Thoracic aorta (tissue), 2 donors: ENCODE measurements at places on chromosomes 5 and 9.

DNA sequence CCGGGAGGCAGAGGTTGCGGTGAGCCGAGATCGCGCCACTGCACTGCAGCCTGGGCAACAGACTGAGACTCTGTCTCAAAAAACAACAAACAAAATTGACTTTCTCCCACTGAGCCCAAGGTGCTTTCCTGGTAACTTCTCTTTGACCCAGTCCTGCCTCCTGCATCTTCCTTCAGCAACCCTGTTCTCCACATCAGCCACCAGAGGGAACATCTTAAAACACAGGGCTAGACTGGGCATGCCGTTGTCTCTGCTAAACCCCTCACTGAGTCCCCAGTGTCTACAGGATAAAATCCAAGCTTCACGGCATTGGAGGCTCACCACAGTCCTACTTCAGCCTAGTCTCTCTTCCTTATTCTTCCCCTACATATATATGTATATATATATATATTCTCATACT is 39.8 kb upstream of the KCNMB1 start:
- DNase-seq: no peak

- no peak for DNase-seq
Observed at GRCh38 chr9:21611891-21612290, 129.8 kb upstream of the IFNE start.

GRCh38 chr5:17317473-17317872 is 100.0 kb downstream of the BASP1 start:
- DNase-seq: no peak

GRCh38 chr9:128106940-128107467 is 20.5 kb downstream of the PTGES2 start:
- DNase-seq: no peak

DNA sequence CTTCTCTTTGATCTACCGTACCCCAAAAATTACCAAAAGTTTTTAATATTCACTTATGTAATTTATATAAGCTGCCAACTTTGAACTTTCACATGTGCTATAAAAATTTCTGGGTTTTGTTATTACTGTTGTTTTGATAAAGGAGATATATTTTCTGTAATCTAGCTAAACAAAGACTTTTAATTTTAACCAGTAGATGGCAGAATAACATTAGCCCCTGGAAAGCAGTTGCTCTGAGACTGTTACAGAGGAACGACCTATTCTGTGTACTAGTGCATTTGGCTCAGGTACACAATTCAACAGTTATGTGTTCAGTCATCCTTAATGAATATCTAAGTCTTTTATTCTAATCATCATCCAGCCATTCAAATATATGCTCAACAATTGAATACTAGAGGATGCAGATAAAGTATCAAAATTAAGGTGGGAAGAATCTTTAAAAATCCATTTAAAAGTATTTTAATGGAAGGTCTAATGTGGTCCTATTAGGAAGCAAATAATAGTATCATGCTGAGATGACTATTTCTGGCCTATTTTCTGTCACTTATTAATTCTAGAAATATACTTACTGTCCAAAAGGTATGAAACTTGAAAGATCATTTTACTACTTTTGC is 8.6 kb downstream of the KLHL9 start:
- no peak for DNase-seq

- no peak for DNase-seq
Observed at GRCh38 chr5:168753691-168754254, 174.6 kb upstream of the PANK3 start.

- no peak for DNase-seq
Observed at GRCh38 chr9:33249087-33249658, 9.2 kb downstream of the SPINK4 start.

DNA sequence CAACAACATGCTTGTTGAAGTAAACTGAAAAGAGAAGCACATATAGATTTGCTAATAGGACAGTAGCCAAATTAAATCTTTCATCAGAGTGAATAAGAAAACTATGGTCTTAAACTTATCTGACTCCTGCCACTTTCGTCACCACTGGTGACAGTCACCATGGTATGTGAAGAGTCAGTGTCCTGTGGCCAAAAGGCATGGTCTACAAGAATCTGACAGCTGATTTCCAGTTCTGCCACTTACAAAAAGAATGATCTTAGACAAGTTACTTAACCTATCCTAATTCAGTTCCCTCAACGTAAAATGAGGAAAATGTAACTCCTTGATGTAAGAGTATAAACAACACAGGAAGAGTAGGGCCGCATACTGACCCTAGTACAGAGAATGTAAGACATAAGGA is 102.0 kb downstream of the LPAR1 start:
- no peak for DNase-seq

DNA sequence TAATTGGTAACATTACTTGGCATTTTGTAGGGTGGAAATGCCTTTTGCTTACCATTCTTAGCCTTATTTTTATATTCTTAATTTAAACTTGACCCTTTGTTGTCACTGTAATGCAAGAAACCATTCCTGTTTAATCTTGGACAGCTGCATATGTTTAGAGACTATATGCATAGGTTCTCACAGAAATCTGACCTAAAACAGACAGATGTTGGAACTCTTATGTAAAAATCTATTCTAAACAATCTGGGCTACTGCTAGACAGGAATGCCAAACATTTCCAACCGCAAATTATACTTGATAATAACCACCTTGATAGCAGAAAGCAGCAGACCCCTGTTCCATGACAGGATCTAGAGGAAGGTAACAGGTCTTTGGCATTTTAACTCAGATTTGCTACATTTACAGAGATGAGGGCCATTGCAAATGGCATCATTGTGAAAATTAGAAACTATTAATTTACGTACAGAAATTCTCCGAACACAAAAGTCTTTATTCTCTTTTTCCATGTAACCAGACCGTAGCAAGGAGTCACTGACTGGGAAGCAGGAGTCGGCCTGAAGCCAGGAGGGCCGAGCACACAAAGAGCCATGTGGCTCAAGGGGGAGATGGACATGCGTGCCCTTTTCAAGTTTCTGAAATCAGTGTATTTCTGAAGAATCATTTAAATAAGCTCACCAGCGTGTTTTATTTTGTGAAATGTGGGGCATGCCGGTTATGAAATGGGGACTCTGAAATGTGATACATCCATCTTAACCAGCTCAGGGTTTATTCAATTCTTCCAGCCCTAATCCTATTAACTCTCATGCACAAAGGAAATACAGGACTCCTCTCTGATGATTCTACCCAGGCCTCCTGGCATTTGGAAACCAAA is 139.3 kb downstream of the AOPEP start:
- DNase-seq: no peak

DNA sequence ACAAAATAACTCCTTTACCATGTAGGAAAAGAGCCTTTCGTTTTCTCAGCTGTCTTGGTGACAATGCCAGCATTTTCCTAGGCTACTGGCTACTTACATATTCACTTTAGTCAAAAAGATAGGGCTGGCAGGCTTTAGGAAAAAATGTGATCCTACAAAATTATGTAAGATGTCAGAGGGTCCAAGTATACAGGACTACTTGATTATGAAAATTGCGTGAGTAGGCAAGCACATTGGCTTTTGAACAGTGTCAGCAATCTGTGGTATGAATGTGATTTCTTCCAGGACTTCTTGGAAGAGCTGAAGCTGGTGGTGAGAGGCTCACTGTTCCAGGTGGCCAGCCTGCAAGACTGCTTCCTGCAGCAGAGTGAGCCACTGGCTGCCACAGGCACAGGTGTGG is 22.8 kb downstream of the THBS4 start:
- DNase-seq: no peak

- no peak for DNase-seq
Observed at GRCh38 chr9:80501635-80502034, 929.9 kb downstream of the TLE4 start.

GRCh38 chr9:87086221-87086818 is 139.0 kb upstream of the GAS1 start:
- no peak for DNase-seq

- DNase-seq: no peak
Observed at GRCh38 chr9:124003636-124004349, 7.8 kb upstream of the LHX2 start.

GRCh38 chr5:75363111-75363510 is 26.1 kb downstream of the HMGCR start:
- DNase-seq: no peak

DNA sequence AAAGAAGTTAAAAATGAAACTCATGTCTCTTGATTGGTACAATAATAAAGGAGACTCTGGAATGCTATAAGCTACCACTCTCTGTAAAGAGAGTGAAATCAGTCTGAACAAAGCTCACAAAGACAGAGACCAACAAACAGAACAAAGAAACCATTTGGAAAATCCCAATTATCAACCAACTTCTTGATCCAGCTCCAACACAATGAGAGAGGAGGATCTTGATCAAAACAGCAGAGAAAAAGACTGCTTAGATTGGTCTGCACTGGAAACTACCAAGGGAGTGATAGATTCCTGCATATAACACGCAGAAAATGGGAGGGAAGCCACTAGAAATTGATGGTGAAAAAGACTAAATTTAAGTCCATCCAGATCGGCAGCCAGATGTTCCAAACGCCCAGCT is 23.1 kb upstream of the RNF38 start:
- no peak for DNase-seq

- no peak for DNase-seq
Observed at GRCh38 chr9:72274916-72275315, 90.1 kb downstream of the ZFAND5 start.

DNA sequence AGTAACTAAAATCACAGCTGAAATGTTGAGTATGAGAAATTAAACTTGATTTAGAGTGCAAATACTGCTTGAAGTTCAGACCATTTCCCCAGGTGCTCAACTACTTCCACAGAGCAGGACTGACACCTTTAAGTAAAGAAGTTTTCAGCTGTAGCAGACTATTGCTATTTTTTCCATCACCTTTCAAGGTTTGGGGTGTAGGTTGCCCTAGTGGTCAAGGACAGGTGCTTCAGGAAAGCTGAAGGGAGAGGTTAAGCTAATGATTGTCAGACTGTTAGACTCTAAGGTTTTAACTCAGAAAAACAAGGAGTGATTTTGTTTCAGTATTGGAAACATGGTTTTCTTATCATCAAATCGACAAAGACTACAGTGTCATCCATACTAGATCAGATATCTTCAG is 162.1 kb downstream of the CCDC192 start:
- no peak for DNase-seq

GRCh38 chr5:62002436-62002835 is 303.6 kb upstream of the KIF2A start:
- no peak for DNase-seq

DNA sequence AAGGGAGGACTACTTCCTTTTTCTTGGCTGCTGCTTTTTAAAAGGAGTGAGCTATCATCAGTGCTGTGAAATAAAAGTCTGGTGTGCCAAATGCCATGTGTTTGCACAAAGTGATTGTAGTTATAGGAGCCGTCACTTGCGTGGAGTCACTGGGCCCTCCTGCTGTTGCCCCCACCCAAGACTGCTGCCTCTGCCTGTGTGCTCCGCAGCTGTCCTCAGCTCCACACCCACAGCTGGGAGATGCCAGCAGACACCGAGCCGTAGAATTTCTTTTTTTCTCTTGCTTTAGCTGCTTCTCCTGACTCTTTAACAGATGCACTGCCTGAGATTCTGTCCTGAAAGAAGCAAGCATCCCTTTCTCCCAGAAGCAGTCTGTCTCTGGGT is 9.8 kb upstream of the GLE1 start:
- DNase-seq: no peak

DNA sequence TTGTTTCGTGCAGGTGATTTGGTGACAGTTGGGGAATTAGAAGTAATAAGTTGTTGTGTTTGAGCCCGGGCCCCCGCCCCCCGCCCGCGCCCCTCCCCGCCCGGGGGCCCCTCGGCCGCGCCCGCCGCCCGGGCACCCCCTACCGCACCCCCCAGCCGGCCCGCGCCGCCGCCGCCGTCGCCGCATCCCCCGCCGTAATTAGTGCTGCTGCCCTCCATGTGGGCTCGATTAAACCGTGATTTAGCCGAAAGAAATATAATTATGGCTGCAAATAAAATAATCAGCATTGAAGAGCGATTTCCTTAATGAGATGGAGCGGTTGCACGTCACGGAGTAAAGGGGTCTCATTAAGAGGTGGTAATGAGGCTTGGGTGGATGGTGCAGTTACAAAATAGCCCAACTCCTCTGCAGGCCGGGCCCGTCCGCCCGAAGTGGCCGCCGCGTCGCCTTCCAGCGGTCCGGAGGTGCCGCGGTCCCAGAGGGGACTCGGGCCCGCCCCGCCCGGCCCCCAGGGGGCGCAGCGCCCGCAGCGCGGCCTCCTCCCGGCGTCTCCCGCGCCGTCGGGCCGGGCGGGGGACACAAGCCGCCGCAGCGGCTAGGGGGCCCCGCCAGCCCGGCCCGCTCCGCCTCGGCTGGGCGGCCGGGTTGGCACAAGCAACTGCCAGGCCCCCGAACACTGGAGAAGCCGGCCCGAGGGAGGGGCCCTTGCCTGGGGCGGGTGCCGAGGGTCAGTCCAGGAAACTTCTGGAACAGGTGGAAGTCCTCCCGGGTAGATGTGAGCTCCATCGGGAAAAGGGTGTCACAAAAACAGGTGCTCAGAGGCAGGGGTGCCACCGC is 6.9 kb upstream of the OTP start:
- no peak for DNase-seq

DNA sequence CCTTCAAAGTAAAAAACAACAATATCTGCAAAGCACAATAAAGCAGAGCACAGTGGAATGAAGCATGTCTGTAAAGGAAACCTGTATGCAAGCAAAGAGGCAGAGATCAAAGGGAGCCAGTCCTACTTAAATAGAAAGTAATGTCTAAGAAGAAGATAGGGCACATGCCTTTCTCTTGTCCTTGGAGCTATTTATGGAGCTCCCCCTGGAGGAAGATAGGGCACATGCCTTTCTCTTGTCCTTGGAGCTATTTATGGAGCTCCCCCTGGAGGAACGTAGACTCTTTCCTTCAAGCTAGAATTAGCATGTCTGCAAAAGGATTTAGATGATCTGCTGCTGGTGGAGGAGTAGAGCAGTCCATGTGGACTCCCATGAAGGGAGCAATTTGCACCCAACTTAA is 168.1 kb upstream of the RASEF start:
- no peak for DNase-seq

DNA sequence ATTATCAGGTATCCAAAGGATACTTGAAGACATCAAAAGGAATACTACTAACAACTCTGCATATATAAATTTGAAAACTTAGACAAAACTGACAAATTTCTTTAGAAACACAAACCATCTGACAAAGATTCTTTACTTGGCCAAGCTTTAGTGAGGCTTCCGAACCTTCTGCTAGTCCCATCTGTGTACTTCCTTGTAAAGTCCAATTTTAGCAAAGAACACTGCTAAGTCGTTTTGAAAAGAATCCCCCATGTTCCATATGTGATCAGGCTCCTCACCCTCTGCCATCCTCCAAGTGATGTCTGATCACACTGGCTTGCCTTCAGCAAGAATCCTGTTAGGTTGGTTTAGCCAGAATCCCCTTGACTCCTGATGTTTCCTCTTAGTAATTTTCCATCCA is 150.0 kb upstream of the ACO1 start:
- no peak for DNase-seq

DNA sequence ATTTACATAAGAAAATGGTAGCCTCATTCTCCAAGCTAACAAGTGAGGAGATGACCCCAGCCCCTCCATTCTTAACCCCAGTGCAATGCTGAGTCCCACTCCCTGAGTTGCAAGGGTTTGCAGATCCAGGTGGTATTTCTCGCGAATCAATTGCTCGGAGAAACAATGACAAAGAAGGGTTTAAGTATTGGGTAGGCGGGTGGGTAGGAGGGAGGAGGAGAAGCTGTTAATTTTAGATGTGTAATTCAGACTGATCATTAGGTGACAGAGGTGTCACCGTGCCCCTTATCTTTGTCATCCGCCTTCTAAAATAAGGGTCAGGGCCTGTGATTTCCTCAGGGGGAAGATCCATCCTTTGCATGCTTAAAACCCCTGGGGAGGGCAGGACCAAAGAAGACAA is 17.0 kb upstream of the SH3RF2 start:
- no peak for DNase-seq
